ENCODE measurements at places on chromosomes 1 and 21.

- DNase-seq: no peak
Observed at GRCh38 chr1:197526736-197527371, 248.4 kb downstream of the DENND1B start.

DNA sequence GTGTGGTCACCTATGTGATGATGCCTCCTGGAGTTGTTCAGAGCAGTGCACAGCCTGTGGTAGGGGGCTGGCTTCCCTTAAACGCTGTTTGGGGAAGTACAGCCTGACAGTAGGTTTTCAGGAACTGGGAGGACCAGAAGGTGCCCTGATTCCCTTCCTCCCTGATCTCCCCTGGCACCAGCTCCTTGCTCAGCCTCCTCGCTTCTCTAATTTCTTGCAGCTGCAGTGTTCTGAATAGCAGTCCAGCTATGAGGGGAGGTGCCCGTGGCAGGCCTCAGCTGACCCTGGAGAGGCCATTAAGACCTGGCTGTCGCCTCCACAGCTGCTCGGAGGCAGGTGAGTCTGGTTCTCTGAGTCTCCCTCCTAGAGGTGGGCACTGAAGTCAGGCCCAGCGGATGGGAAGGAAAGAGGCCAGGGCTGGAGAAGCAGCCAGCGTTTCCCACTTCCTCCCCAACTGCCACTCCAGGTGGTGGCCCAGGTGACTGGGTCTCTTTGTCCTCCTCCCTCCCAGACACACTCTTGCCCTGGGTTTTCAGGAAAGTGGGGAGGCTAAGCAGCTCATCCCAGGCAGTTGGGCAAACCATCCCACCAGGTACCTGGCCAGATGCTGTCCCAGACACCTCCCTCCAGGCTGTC lies 52.0 kb upstream of the RPL11 start:
- DNase-seq: no peak

DNA sequence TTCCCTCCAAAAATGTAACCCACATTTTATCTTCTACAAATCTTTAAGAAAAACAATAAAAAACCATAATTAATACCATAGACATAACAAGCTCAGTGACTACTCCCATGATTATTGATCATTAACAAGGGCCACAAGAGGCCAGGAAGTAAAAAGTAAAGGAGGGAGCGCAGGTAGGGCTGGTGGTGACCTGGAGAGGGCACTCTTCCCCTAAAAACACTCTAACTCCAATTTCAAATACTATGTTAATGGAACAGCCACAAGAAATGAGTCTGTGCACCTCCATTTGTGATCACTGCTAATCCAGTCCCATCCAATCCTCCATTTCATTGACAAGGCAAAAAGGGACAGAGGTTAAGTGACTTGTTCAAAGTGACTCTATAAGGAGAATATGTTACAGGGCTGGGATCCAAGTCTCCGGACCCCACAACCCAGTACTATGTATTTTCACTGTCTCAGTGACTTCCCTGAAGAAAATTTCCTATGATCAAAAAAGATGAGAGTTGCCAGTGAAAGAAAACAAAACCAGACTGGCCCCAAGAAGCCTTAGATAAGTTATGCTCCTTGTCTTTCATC lies 41.2 kb upstream of the CFAP298 start:
- no peak for DNase-seq

GRCh38 chr1:156200044-156200443 lies 6.1 kb downstream of the SLC25A44 start:
- no peak for DNase-seq

GRCh38 chr1:12215118-12215961 lies 14.5 kb upstream of the VPS13D start:
- DNase-seq: no peak

DNA sequence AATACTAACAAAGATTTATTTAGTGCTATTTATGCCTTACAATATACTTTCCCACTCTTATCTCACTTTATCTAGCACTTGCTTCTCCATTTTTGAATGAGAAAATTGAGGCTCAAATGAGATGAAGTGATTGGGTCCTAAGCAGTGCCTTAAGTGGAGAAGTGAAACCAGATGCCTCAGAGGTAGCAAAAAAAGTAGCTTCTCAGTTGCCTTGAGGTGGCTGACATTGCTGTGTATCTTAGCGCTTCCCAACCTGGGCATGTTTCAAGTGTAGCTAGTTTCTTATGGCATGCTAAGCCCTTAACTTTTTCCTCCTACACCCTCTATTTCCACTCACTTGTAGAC lies 390.4 kb downstream of the OMA1 start:
- no peak for DNase-seq

DNA sequence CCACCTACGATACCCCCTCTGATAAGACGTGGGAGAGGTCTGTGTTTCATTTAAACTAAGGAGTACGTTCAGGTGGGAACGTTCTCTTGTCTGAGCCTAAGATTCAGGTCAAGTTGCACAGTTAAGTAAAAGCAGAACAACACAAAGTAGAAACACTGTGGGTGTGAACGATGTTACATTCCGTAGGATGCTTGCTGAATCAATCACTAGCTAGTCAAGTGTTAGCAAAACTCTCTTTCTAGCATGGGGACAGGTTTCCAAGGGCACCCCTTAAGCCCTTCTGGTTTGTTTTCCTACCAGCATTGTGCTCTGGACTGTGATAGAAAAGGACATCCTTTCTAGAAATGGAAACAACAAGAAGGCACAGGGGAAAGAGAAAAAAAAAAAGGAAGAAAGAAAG lies 13.3 kb downstream of the C1orf162 start:
- no peak for DNase-seq

DNA sequence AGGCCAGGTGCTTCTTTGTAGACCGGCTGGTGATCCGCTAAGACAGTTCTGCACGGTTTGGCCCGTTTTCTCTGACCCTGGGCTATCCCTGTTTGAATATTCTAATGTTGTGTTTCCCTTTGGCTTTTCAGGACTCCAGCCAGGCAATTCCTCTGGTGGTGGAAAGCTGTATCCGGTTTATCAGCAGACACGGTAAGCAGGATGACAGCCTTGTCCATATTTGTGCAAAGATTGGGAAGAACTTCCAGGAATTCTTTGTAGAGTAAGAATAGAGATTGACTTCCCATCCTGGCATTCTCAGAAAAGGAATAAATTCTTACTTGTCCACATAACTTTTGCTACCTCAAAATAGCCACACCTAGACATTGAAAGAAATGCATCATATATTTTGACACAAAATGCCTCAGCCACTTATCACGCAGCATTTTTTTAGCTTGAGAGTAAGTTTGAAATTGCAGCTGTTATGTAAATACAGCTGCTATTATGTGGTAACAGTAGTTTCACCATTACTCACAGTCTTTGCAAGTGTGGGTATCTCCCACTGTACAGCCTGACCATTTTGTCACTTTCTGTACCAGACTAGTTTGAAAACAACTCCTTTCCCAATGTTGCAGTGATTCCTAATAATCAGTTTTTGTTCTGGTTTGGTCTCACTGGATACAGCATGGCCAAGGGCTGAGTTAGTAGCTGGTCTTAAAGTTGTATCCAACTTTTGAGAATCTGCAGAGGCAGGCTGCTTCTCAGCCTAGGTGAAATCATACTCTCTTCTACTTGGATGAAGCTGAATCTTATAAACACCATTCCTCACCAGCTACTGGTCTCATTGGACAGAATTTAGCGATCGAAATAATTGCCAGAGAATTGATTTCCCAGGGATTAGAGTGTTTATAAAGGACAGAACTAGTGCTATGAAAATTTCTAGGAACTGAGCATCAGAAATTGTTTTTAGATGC lies 40.0 kb upstream of the IKBKE start:
- no peak for DNase-seq

DNA sequence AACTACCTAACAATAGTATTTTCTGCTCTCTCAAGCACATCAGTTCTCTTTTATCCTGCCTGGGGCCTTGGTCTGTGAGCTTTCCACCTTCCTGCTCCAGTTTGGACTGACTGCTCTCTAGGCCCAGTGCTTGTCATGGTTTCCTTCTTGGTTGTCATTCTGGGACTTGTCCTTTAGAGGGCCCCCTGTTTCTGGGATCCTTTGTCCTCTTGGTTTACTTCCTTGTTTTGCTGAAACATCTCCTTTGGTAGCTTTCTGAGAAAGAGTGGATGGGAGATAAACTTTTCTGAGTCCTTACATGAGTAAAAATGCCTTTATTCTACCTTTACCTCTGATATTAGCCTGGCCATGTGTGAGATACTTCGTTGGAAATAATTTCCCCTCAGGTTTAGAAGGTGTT lies 4.7 kb downstream of the SLC1A7 start:
- no peak for DNase-seq

DNA sequence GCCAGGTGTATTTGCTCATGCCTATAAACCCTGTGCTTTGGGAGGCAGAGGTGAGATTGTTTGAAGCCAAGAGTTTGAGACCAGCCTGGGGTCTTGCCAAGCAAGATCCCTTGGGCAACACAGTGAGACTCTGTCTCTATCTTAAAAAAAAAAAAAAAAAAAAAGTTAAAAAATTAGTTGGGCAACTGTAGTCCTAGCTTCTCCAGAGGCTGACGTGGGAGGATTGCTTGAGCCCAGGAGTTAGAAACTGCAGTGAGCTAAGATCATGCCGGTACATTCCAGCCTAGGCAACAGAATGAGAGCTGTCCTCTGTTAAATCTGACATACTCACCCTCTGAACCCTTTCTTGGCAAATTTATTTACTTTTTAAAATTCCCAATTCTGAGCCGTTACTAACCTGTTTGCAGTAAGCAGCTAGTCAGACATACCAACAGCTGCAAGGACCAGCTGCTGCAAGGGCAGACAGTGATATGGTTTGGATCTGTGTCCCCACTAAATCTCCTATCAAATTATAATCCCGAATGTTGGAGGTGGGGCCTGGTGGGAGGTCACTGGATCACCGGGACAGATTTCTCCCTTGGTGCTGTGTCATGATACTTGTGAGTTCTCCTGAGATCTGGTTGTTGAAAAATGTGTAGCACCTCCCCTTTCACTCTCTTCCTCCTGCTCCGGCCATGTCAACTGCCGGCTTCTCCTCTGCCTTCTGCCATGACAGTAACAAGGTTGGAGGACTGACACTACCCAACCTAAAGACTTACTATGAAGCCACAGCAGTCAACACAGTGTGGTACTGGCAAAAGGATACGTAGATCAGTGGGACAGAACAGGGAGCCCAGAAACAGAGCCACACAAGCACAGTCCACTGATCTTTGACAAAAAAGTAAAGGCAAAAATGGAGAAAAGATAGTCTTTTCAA lies 10.6 kb downstream of the PARP1 start:
- DNase-seq: no peak

GRCh38 chr1:214324896-214325800 lies 44.2 kb downstream of the SMYD2 start:
- no peak for DNase-seq

DNA sequence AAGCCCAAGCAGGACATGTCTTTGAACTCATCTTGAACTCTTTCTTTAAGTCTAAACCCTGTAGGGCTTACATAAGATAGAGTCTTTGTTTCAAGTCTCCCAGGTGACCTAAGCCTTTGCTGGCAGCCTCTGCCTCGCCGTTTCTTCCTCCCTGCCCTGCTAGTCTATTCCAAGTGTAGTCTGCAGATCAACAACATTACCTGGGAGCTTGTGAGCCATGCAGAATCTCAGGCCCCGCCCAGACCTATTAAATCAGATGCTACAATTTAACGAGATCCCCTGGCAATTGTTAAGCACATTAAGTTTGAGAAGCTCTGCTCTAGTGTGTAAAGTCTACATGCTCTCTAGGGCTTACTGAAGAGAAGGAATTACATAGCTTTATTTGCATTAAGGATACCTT lies 271.6 kb downstream of the PBX1 start:
- DNase-seq: no peak

DNA sequence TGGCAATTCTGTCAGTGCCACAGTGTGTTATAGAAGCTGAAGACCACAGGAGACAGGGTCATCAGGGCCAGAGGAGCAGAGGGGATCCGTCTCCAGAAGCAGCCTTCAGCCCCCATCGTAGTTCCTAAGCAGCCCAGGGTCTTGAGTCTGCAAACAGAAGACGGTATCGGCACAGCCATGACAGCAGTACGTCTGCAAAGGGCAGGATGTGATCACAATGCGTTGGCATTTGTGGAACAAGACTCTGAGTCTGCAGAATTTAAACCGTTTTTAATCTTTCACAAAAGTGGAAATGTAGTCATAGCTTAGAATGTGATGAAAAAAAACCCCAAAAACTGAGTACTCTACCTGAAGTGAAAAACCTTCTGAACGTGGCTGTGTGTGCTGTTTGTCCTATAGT lies 44.0 kb upstream of the SCCPDH start:
- DNase-seq: no peak

DNA sequence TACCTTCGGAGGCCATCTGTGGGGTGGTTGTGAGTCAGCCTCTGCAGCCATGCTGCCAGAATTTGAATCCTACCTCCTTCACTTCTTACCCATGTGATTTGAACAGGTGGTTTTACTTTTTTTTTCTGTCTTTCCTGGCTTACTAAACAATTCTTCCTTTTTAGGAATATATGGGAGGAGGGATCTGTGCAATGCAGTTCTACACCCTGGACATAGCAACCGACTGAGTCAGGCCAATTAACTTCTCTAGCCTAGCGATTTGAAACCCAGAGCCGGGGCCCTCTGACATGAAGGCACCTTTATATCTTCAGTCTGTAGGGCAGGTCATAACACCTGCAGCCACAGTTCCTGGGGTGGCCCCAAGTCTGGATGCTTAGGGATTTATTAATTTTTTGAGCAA lies 83.6 kb downstream of the ST6GALNAC3 start:
- no peak for DNase-seq

DNA sequence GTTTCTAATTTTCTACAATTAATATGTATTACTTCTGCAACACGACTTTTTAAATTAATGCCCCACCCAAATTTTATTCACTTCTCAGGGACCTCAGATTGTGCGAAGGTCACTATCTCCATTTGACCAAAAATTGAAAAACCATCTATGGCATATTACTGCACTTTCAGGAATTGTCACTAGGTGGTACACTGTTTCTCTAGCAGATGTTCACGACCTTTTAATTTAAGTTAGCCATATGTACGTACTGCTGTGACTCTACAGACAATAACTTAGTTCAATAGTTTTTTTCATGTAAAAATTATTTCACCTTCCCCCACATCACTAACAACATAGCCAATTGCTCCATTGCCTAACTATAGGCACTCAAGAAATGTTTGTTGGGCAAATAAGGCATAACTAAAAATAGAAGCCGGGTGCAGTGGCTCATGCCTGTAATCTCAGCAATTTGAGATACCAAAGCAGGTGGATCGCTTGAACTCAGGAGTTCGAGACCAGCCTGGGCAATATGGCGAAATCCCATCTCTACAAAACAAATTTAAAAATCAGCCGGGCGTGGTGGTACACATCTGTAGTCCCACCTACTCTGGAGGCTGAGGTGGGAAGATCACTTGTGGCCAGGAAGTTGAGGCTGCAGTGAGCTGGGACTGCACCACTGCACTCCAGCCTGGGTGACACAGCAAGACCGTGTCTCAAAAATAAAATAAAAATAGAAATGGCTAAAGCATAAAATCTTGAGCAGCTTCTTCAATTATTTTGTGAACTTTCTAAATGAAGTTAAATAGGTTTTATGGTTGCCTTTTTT lies 75.7 kb upstream of the PKN2 start:
- no peak for DNase-seq

- DNase-seq: no peak
Observed at GRCh38 chr21:42404539-42404938, 837 bp downstream of the UBASH3A start.

- DNase-seq: no peak
Observed at GRCh38 chr1:234395297-234395696, 22.0 kb downstream of the COA6 start.

GRCh38 chr1:238063454-238063853 lies 172.7 kb upstream of the ZP4 start:
- DNase-seq: no peak
